ENCODE measurements at places on chromosomes 16 and 17. TPM values are rescaled to one million over a fixed set of nuclear protein-coding genes. Genes with fewer than 3 reads are reported as not detected.

The CTNS gene
- 29.9 TPM for total RNA-seq

The BCL6B gene
- 180 TPM for total RNA-seq

The SOX15 gene
- not detected for total RNA-seq

The SLC12A3 gene
- total RNA-seq = not detected

The CAPNS2 gene
- total RNA-seq = not detected

The HBQ1 gene
- 3.7 TPM for total RNA-seq

The ZNF205 gene
- 19.8 TPM for total RNA-seq

The CNTNAP1 gene
- total RNA-seq = 17.6 TPM

The HES7 gene
- total RNA-seq = not detected

The NPIPB13 gene
- 0.47 TPM for total RNA-seq

The CALB2 gene
- not detected for total RNA-seq

The SDR42E1 gene
- 3.5 TPM for total RNA-seq

The CORO1A gene
- total RNA-seq = 3.0 TPM

The SMIM22 gene
- total RNA-seq = not detected

The HEATR9 gene
- not detected for total RNA-seq

The PPM1D gene
- 27.6 TPM for total RNA-seq

The FBXW10B gene
- total RNA-seq = not detected

The EFCAB13 gene
- total RNA-seq = 5.3 TPM

The SEC14L5 gene
- not detected for total RNA-seq

The CHRNE gene
- total RNA-seq = 0.76 TPM

The HOXB7 gene
- total RNA-seq = 39.4 TPM

The CHAD gene
- total RNA-seq = not detected

The GRAPL gene
- total RNA-seq = 58.6 TPM

The OR4D1 gene
- total RNA-seq = not detected

The MARCHF10 gene
- total RNA-seq = not detected

The TNP2 gene
- total RNA-seq = not detected

The NLE1 gene
- total RNA-seq = 11.8 TPM

The CPHXL2 gene
- not detected for total RNA-seq

The ARL5C gene
- total RNA-seq = not detected

The KRTAP2-2 gene
- total RNA-seq = not detected

The SLC6A2 gene
- total RNA-seq = not detected

The PIK3R6 gene
- 1.2 TPM for total RNA-seq

The KRTAP4-4 gene
- total RNA-seq = not detected

The NT5C3B gene
- total RNA-seq = 69.1 TPM

The LRRC36 gene
- 1.4 TPM for total RNA-seq

The CTRB1 gene
- total RNA-seq = not detected

The CRYM gene
- total RNA-seq = 8.1 TPM

The TBX4 gene
- total RNA-seq = not detected

The SGCA gene
- not detected for total RNA-seq

The PIRT gene
- total RNA-seq = not detected

The MMP28 gene
- total RNA-seq = 0.29 TPM

The SAMD14 gene
- 9.6 TPM for total RNA-seq

The HAS3 gene
- 6.2 TPM for total RNA-seq

The LPCAT2 gene
- total RNA-seq = 28.5 TPM

The MPHOSPH6 gene
- 34.1 TPM for total RNA-seq

The UBALD1 gene
- total RNA-seq = 19.7 TPM

The CCDC57 gene
- 10.2 TPM for total RNA-seq

All from glomerular endothelial cell (primary cell).